ENCODE measurements at places on chromosomes 7 and 10.

- no peak for DNase-seq
Observed at GRCh38 chr7:28358423-28358868, 53.9 kb upstream of the CREB5 start.

GRCh38 chr7:55622241-55622640 lies 49.9 kb upstream of the VOPP1 start:
- DNase-seq: no peak

GRCh38 chr10:96833220-96834001 lies 1.3 kb downstream of the LCOR start:
- no peak for DNase-seq

DNA sequence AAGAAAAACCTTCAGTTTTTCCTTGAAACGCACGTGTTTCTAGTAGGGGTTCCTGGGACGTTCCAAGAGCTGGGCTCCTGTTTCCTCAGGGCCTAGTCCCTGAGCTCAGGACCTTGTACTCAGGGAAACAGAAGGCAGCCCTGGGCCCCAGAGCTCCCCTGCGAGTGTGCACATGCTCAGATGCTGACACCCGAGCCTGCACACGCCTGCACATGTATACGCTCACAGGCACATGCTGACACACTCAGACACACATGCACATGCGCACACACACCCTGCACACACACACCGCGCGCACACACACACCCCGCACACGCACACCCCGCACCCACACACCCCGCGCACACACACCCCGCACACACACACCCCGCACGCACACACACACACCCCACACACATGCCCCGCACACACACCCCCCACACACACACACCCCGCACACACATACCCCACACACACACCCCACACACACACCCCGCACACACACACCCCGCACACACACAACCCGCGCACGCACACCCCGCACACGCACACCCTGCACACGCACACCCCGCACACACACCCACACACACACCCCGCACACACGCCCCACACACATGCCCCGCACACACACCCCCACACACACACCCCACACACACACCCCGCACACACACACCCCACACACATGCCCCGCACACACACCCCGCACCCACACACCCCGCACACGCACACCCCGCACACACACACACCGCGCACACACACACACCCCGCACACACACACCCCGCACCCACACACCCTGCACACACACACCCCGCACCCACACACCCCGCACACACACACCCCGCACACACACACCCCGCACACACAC lies 52.2 kb downstream of the CALML3 start:
- no peak for DNase-seq

DNA sequence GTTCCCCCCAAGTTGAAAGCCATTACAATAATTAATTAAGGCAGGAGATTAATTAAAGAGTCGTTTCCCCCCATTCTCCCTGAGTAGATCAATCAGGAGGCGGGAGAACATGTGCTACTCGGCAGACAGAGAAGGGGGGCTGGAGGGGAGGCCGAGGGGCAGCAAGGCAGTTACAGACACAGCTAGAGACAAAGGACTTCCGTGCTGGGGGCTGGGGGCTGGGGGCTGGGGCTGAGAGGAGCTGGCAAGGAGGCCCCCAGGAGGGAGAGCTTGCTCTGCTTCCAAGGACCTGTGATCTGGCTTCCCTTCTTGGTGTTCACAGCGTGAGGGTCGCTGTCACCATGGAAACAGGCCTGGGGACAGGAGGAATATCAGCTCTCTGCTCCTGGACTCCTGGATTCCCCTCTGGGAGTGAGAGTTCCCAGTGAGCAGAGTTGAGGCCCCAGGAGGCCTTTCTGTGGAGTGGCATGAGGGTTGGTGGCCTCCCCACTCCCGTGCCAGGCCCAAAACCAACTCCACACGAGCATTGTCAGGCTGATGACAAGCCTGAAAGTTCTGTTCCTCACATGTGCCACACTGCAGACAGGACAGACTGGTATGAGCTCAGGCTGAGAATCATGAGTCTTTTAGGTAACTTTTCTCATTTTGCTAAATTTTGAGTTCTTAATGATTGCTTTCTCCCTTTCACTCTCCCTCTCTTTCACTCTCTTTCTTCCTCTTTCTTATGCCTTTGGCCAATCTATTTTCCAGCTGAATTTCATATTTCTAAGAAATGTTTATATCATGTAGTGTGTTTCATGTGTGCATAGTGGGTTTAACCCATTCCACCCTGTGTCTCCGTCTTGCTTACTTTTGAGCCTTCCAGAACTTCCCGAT lies 16.4 kb downstream of the FAM241B start:
- no peak for DNase-seq

DNA sequence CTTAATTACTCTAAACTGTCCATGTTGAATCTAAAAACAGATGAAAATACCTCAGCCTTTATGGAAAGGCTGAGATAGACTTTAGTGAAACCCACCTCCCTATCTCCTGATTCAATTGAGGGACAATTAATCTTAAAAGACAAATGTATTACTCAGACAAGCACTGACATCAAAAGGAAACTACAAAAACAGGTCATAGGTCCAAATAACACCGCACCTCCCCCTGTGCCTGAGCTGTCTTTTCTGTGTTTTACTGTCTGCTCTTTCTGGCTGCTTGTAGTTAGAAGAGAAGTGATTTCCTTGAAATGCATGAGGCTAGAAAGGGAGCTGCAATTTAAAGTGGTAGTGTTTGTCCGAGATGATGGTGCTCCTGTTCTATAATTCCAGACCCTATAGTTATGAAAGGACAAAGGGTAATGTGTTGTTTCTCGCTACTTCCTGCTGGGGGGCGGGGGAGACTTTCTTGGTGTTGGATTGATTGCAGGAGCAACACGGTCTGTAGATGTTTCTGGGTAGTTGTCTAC lies 16.0 kb downstream of the AKR1C8 start:
- no peak for DNase-seq

- DNase-seq: no peak
Observed at GRCh38 chr10:124621637-124622036, 122.5 kb downstream of the FAM53B start.

- DNase-seq: no peak
Observed at GRCh38 chr10:110681023-110681681, 37.0 kb downstream of the RBM20 start.

DNA sequence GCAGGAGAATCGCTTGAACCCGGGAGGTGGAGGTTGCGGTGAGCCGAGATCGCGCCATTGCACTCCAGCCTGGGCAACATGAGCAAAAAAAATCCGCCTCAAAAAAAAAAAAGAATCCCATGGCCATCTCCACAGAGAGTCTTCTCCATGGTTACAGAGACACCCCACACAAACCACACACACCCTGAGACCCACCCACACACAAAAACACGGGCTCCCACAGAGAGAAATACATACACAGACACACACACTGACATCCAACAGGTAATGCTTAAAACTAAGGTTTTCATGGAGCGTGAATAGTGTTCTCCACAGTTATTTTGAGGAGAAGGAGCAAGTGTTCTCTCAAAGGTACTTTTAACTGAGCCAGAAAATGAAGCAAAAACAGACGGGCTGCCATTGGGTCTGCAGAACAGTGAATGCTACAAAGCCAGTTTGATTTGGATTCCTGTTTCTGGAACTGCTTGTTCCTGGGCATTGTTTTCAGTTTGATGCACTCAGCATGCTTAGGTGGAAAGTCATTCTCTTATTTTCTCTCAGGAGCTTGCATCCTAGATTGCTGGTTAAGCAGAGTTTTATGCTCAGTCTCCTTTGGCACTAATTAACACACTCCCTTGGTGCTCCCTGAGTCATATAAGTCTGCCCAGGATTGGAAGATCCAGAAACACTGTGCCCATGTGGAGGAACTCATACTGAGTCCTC lies 15.4 kb downstream of the AHCYL2 start:
- no peak for DNase-seq

DNA sequence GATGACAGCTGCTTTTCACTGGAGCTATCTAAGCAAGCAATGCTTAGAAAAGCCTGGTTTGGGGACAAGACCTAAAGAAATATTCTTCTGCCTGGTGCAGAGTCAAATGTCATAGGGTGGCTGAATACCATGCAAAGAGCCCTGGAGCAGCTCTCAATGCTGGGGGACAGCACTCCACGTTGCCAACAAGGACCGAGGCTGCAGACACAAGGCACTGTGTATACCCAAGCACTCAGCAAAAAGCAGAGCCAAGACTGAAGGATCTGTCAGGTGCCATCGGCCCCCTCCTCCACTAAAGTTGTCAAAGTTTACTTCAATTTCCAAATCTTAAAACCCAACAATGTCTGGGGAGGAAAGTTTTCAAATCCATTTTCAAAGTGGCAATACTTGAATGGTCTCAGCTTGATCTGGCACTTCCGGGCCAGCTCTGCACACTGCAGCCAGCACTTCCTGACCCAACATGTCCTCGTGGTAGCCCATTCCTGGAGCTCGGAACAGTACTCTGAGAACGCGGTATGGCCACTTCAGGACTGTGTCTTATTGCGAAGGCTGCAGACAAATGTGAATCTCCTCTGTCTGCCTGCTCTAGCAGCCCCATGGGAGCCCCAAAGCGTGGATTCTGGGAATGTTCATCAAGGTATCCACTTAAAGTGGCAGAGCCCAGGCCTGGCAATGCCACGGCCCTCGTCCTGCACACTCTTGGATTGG lies 191.8 kb downstream of the TNS3 start:
- DNase-seq: no peak

DNA sequence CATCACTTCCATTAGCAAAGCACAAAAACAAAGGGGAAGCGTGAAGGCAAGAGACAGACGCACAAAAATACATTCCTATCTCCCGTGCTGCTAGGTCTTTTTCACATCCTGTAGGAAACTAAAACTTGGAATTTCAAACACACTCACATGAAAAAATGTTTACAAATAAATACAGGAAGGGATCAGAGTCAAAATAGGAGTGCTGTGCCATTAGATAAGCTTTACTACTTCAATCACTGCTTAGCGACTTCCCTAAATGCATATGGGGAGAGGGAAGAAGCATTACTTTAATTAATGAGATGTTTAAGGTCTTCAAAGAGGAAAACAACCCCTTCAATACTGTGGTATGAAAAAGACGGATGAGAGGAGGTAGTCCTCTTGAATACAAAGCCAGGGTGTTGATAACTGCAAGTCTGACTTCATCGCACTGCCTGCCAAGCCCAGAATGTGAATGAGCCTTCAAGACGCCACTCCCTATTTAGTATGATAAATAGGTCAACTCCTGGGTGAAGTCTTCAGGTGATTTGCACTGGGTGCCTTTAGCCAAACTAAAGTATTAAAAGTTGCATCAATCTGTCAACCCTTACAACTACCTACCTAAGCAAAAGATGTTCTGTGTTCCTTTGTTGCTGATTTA lies 13.9 kb downstream of the PARD3 start:
- no peak for DNase-seq

DNA sequence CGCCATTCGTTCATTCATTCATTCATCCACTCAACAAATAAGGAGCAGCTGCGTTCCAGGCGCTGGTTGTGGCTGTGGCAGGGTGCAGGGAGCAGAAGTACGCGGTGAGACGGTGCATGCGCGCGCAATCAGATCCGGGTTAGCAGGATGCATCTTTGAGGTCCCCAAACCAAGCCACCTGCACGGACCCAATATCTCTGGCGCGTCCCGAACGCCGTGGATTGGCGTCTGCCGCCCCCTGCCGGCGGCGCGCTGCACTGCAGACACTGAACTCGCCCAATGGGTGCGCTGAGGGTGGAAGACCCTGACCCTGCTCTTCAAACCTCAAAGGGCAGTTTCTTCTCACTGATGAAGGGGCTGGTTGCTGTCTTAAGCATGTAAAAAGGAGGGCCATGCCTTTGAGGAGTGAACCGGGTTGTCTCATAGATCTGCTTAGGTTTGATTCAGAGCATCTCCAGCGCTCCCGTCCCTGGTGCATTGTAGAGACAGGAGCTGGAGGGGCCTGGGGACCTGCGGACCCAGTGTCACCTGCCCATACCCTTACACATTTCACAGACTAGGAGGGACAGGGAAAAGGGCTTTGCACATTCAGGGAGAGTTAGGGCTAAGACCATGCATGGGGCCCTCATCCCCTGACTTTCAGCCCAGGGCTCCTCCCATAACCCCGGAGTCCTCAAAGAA lies 102.5 kb downstream of the RAMP3 start:
- DNase-seq: peak; percentile 86

- DNase-seq: no peak
Observed at GRCh38 chr10:96560966-96561887, 25.6 kb downstream of the TM9SF3 start.

DNA sequence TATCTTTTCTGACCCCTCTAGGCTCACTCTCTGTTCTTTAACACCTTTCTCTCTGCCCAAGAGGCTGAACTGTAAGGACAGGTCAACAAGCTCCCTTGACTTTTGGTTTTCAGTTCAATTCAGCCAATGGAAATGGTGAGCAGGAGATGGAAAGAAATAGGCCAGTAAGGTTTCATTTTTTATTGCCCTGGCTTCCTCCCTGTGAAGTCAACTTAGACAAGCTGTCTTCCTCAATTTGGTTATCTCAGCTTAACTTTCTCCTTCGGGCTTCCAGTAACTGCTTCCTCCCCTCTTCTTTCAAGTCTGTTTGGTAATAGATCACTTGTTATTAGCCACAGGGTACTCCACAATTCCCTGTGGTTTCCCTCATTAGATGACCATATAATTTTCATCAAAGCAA lies 19.7 kb downstream of the LIPK start:
- DNase-seq: no peak

- DNase-seq: no peak
Observed at GRCh38 chr7:115009139-115009538, 87.2 kb downstream of the MDFIC start.

DNA sequence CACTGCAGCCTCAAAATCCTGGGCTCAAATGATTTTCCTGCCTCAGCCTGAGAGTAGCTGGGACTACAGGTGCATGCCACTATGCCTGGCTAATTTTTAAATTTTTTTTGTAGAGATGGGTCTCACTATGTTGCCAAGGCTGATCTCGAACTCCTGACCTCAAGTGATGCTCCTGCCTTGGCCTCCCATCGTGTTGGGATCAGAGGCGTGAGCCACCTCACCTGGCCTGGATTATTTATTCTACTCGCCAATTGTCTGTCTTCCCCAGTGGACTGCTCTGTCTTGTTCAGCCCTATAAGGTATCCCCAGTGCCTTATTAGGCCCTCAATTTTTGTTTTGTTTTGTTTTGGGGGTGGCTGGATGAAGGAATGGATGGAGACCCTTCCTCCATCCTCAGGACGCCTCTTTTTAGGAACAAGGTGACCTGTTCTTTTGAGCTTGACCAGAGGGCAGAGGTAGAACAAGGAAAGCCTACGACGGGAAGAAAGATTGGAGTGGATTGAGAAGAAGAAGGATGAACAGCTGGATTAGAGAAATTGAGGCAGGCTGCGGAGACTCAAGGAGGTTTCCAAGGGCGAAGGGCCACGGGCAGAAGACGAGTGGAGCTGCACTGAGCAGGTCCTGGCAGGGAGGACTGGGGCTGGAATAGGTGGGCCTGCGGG lies 541 bp upstream of the DENND10 start:
- no peak for DNase-seq

DNA sequence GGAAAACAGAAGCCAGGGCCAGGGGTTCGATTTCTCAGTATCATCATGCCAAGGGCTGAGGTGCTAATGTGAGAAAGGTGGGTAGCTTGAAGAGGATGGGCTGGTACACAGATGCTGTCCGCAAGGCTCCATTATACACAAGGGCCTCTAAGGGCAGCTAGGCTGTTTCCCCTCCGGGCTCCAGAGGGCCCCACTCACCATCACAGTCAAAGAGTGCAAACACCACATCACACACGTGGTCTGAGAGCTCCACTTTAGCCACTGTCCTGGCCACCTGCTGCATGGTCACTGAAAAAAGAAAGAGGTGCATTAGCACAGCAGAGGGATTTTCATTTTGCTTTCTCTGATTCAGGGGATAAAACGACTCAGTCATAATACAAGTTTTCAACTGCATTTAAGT lies 20.9 kb upstream of the DNAJB12 start:
- DNase-seq: no peak

- DNase-seq: no peak
Observed at GRCh38 chr10:112335111-112335867, 38.6 kb upstream of the ACSL5 start.

GRCh38 chr10:571688-572451 lies 117.6 kb downstream of the DIP2C start:
- no peak for DNase-seq

Measured in activated CD4-positive, CD25-positive, alpha-beta regulatory T cell treated with anti-CD3 and anti-CD28 coated beads, Interleukin-2, amount 50 U/mL, for 72 hours (primary cell).